ENCODE measurements at places on chromosomes 3 and 15.

GRCh38 chr15:98230975-98231374, 270.5 kb downstream of the ARRDC4 start:
- no peak for DNase-seq

GRCh38 chr15:68655686-68656437, 77.1 kb downstream of the CORO2B start:
- DNase-seq: no peak

GRCh38 chr3:58683466-58683865, 16.9 kb upstream of the FAM3D start:
- DNase-seq: no peak

- no peak for DNase-seq
These were observed 248.9 kb downstream of the THSD4 start for GRCh38 chr15:71364117-71364584.

DNA sequence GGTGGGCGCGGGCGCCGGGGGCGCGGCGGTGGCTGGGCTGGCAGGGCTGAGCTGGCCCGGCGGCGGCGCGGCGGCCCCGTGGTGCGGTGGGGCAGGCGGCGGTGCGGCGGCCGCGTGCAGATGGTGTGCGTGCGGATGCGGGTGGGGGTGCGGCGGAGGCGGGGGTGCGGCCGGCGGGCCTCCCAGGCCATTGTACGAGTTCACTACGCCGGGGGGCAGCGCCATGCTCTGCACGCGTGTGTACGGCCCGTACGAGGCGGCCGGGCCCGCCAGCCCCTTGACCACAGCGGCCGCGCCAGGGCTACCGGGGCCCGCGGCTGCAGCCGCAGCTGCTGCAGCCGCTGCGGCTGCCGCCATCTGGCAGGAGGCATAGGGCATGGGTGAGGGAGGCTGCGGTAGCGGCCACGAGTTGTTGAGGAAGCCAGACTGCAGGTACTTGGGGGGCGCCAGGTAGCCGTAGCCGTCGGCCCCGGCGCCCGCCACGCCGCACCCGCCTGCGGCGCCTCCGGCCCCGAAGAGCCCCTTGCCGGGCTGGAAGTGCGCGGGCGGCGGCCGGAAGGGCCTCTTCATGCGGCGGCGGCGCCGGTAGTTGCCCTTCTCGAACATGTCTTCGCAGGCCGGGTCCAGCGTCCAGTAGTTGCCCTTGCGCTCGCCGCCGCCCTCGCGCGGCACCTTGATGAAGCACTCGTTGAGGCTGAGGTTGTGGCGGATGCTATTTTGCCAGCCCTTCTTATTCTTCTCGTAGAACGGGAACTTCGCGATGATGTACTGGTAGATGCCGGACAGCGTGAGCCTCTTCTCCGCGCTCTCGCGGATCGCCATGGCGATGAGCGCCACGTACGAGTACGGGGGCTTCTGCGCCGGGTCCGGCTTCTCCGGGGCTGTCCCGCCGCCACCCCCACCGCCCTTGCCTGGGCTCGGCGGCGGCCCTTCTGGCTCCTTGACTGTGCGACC, 951 bp downstream of the FOXL2 start:
- DNase-seq: no peak

GRCh38 chr15:99151156-99151555, 46.3 kb downstream of the SYNM start:
- DNase-seq: no peak

DNA sequence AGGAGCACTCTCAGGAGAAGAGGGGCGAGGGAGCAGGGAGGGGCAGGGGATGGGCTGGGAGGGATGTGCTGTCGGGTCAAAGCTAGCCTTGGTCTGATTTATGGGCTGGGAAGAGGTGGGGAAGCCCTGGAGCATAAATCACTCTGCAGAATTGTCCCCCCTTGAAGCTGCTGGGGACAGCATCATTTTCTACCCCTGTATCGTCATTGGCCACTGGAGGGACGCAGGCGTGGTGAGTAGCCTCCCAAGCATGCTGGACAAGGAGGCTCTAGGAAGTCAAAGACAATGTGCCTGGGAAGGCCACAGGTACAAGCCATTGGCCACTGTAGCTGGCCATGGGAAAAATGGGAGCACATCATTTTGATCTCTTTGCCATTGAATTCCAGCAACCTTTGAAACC, 175.5 kb upstream of the CTDSPL start:
- DNase-seq: no peak

DNA sequence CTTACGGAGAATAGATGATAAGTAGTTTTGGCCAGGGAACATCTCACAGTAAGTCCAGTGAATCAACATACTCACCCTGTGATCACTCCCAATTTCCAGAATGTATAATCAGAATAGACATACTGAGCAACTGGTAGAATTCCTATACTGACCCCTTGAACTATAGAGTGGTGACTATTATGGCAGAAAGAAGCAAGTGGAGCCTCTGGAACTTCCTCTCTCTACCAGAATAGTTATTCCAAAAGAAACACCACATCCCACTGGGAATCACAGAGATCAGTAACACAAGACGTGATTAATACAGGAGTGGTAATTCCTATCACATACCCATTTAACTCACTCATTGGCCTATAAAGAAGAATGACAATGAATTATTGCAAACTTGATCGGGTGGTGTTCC, 50.1 kb upstream of the TRIM42 start:
- DNase-seq: no peak

DNA sequence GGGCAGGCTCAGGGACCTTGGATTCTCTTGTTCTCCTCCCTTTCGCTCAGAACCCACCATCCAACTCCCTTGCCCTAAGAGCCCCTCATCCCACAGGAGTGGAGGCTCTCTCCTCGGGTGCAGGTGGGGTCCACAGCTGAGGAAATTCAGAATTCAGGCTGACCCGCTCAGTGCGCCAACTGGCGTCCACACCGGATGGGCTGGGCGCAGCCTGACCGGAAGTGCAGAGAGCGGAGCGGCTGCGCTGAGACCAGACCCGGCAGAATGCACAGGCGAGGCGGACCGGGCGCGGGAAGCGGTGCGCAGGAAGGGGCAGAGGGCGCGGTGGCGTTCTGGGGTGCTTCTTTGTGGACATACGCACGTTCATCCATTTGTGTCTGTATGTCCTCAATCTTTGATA, 210.4 kb upstream of the NDN start:
- DNase-seq: no peak

DNA sequence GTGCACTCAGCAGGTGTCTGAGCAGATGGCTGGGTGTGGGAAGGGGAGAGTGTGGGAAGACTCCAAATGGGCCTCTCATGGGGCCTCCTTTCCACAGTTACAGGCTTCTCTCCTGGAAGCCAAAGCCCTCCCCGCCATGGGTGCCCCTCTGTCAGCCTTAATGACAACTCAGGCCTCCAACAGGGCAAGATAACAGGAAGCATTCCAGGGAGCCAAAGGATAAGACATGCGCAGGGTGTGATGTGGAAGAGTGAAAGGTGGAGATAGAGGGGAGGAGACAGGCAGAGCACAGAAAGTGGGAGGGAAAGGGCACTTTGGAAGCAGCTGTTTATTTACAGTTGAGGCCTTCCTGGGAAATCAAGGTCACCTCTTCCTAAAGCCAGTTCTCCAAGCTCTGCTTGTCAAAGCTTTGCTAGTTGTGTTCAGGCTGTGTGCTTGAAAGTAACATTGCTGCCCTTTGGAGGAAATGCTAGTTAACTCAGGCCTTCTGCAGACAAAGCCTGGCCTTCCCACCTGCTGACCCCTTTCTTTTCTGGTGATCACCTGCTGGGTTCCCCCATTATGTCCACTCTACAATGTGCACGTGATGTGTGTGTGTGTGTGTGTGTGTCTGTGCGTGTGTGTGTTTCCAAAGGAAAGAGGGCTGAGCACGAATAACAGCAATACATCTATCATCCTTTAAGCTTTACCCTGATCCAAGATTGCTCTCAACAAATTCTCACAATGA, 35.2 kb upstream of the SMAD3 start:
- no peak for DNase-seq

- no peak for DNase-seq
These were observed 35.2 kb upstream of the SLC24A5 start for GRCh38 chr15:48085591-48085930.

DNA sequence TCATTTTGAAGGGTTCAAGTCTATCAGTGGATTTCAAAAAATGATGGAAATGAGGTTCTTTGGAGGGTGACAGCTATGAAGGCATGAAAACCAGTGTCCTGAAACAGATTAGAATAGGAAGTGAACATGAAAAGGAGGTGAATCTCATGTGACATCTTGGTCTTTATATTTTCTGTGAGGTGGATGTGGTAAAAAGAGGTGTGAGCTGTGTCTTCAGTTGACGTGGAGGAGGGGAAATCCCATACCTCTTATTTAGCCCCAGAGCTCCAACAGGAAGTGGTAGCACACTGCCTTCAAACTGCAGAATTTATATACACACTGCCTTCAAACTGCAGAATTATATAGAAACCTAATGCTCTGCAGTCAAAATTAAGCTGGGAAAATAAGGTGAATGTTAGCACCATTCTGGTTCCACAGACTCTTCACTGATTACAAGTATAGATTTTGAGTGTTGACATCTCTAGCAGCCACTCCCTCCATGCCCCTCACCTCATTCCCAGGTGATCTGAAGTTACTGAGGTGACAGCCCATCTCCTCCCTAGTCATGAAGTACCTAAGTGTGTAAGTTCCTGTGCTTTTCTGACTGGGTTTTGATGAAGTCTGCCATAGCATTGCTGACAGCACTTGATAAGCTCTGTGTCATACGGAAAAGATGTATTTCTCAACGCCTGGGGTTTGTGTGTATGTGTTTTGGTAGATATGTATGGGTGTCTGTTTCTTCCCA, 2.7 kb downstream of the RAB8B start:
- DNase-seq: no peak

- DNase-seq: peak; percentile 60
These were observed 110.5 kb downstream of the PGPEP1L start for GRCh38 chr15:98896802-98897732.

- DNase-seq: no peak
These were observed 9.1 kb upstream of the LIPH start for GRCh38 chr3:185561374-185561943.

- DNase-seq: no peak
These were observed 103.6 kb downstream of the FNDC3B start for GRCh38 chr3:172142864-172143451.

GRCh38 chr3:73681610-73682009, 56.9 kb upstream of the PDZRN3 start:
- DNase-seq: no peak

DNA sequence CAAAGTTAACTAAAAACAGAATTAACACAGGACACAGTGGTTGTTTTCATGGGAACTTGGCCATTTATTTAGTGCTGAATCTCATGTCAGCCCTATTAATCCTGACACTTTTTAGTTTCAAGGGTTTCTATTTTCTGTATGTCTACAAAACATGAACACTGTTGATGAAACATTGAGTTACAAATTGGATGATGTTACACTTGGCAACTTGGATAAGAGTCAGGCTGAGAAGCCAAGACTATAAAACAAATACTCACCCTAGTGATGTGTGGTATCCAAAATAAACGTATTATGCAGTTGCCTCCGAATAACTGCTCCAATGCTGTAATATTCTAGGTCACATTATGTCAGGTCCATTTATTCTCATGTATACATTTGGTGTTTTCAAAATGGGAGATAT, 349.6 kb downstream of the ZIC1 start:
- no peak for DNase-seq

DNA sequence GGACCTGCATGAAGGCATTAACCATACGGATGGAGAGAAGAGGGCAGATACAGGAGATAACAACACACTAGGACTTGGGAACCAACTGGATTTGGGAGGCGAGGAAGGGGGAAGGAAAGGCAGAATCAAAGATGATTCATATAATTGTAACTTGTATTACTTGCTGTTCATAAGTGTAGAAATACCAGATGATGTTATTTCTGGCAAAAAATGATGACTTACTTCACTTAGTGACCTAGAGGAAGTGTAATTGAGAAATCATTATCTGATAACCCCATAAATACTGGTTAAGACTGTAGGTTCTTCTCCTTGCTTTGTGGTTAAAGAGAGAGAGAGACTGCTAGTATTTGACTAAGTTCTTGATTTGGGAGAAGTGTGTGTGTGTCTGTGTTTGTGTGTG, 50.5 kb upstream of the GK5 start:
- DNase-seq: no peak

DNA sequence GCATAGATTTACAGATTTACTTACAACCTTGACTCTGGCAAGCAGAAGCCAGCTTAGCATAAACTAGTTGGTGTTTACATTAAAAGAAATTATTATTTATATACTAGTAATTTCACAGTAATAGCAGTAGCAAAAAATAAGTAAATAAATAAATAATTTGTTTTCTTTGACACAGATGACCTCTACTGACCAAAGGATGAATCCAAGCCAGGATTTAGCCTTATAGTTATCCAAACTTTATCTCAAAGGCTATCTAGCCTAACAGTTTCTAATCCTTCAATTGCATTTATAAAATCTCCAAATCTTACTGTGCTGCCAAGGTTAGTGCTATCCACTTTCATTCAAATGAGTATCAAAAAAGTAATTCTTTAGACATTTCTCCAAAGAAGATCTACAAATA, 64.3 kb downstream of the FRMD5 start:
- no peak for DNase-seq

GRCh38 chr3:175150812-175151401, 291.8 kb downstream of the NAALADL2 start:
- no peak for DNase-seq

- no peak for DNase-seq
These were observed 703.7 kb downstream of the NLGN1 start for GRCh38 chr3:174101244-174101643.

- DNase-seq: no peak
These were observed 35.8 kb upstream of the ATOSA start for GRCh38 chr15:52714968-52715367.

GRCh38 chr3:51739110-51739509, 32.2 kb downstream of the GRM2 start:
- DNase-seq: no peak

GRCh38 chr3:119898478-119899191, 116.7 kb downstream of the NR1I2 start:
- DNase-seq: no peak
